T47D (cell line): ENCODE measurements at places on chromosomes 16 and 17.

DNA sequence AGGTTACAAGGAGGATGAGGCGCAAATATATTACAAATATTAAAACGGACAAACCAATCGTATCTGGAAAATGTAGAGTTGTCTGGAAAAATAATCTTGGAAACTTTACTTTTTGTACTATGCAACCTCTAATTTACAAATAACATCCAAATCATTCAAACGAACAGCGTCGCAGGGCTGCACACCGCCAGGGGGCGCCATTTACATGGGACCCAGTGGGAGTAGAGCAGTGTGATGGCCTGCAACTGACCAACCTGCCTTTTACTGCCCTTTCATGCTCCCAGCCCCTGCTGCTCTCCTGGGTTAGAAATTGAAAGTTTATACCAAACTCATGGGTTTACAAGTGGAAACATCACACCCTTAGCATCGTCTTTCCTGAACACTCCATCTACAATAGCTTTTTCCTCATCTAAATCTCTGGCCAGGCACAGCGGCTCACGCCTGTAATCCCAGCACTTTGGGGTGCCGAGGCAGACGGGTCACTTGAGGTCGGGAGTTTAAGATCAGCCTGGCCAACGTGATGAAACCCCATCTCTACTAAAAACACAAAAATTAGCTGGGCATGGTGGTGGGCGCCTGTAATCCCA, 10.0 kb downstream of the PITPNC1 start:
- peak; percentile 72 for DNase-seq

- no peak for DNase-seq
Measured at GRCh38 chr17:5126719-5127488, 11.1 kb downstream of the USP6 start.

GRCh38 chr17:43171586-43172487, 823 bp downstream of the NBR1 start:
- no peak for DNase-seq

DNA sequence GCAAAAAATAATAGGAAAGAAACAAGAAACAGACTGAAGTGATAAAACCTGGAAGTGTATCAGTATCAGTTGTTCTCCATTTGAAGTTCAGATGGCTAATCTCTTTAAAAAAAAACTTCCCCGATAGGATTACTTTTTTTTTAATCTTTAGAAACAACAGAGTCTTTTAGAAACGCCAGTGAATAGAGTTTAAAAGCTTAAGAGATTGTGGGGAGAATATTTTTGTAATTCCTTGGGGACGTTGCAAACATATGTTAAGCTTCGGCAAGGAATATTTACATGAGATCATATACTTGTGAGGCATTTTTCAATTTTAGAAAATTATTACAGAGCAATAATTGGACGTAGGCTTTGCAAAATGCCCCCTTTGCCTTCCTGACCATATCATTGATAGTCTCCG, 13.2 kb downstream of the MAF start:
- DNase-seq, result no peak

- DNase-seq, result peak; percentile 89
Measured at GRCh38 chr17:7436556-7437368, 1.5 kb downstream of the TMEM102 start.

GRCh38 chr17:71024172-71024571, 854.8 kb downstream of the KCNJ2 start:
- DNase-seq, result no peak

DNA sequence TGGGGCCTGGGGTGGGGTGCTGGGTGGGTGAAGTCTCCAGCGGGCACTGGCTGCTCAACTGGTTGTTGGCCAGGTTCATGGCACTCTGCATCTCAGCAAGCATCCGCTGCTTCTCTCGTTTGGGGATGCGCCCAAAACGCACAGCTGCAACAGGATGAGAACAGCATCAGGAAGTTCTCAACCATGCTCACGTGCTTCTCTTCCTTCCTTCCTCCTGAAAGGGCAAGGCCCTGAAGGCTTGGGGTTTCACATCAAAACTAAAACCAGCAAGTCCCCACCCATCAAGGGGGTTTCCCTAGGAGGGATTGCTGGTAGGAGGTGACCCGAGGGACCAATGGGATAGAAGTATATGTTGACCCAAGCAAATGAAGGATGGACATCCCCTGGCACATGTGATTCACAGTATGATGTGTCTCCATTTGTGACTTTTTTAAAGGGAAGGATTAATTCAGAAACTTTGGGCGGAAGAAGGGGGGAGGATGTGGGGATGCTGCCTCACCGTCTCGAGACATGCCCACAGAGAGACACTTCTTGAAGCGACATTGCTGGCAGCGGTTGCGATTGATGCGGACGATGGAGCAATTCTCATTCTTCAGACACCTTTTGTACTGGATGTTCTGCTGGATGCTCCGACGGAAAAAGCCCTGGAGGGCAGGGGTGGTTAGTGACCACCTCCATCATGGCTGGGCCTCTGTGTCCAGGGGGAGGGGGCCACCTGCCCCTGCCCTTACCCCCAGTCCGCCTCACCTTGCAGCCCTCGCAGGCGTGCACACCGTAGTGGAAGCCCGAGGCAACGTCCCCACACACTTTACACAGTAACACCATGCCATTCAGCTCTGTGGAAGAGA, 4.2 kb downstream of the NR1D1 start:
- DNase-seq, result no peak

DNA sequence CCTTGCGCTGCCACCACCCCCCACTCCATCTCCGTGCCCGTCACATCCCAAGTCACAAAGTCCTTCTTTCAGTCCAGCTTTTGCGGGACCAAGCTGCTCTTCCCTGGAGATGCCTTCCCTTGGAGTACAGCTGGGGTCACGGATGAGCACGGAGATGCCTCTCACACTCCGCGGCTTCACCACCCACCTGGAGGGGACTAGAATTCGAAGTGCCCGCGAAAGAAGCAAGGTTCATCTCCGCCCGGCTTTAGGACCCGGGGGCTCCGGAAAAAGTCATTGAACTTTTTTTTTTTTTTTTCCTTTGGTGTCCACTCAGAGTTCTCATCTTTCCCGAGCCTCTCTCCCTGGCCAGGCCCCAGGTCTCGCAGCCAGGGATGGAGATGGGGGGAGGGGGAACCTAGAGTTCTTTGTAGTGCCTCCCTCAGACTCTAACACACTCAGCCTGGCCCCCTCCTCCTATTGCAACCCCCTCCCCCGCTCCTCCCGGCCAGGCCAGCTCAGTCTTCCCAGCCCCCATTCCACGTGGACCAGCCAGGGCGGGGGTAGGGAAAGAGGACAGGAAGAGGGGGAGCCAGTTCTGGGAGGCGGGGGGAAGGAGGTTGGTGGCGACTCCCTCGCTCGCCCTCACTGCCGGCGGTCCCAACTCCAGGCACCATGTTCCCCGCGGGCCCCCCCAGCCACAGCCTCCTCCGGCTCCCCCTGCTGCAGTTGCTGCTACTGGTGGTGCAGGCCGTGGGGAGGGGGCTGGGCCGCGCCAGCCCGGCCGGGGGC, at the start of gene FKBP10:
Gene FKBP10 (plus strand): TSS at position 624 of the 771 bp plus-strand sequence. CDS start 31 bp downstream, at position 655.
- peak; percentile 76 for DNase-seq

DNA sequence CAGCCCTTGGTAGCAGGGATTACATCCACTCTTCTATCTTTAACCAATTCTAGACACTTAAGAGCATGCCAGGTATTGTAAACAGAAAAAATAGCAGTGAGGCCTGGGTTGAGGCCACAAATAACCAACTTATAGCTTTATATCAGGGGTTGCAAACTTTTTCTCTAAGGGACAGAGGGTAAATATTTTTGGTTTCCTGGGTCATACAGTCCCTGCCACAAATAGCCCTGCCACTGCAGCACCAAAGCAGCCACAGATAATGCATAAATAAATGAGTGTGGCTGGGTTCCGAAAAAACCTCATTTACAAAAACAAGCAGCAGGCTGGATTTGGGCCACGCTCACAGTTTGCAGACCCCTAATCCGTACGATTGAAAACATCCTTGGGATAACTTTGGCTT, 46.7 kb downstream of the STAT3 start:
- DNase-seq, result no peak

DNA sequence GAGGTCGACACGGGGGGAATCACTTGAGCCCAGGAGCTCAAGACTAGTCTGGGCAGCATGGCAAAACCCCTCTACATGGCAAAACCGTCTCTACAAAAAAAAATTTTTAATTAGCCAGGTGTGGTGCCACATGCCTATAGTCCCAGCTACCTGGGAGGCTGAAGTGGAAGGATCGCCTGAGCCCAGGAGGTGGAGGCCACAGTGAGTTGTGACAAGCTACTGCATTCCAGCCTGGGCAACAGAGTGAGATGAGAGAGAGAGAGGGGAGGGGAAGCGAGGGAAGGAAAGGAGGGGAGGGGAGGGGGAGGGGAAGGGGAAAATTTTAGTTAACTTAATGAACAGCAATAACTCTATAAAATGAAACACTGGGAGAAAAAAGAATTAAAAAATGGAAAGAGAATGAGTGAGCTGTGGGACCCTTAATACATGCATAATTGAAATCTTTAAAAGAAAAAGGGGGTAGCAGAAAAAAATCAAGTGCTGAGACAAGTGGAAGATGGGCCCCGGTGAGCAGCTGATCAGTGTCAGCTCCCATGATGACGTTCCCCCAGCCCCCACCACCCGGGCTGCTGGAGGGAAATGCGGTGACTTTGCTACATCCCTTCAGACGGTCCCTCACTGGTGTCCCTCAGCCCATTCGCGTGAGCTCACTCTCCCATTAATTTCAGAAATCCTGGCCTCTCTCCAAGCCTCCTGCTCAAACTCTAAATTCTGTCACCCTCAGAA, 2.7 kb downstream of the ASGR2 start:
- DNase-seq, result no peak
